Bone marrow (tissue), 2 donors: ENCODE measurements at places on chromosomes 4 and X.
A peak's percentile ranks its signal among the peaks of the same experiment; 100 is the strongest.

DNA sequence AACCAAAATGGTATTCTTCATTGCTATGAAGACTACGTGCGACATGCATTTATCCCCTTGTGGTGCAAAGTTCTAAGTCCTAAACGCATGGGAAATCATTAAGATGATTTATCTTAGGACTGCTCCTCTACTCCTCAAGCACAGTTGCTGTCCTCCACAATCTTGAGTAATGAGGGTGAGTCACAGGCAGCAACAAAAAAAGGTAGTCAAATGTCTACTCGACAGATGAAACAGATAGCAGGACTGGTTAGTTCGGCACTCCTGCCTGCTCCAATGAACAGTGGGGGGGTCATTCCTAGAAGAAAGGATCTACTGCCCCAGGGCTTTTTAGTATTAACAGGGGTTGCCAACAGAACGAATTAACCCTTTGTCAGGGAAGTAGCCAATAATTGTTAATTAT lies 233.7 kb upstream of the FGF13 start:
- DNase-seq = no peak

GRCh38 chr4:95546221-95546620 lies 2.6 kb downstream of the UNC5C start:
- no peak for DNase-seq

DNA sequence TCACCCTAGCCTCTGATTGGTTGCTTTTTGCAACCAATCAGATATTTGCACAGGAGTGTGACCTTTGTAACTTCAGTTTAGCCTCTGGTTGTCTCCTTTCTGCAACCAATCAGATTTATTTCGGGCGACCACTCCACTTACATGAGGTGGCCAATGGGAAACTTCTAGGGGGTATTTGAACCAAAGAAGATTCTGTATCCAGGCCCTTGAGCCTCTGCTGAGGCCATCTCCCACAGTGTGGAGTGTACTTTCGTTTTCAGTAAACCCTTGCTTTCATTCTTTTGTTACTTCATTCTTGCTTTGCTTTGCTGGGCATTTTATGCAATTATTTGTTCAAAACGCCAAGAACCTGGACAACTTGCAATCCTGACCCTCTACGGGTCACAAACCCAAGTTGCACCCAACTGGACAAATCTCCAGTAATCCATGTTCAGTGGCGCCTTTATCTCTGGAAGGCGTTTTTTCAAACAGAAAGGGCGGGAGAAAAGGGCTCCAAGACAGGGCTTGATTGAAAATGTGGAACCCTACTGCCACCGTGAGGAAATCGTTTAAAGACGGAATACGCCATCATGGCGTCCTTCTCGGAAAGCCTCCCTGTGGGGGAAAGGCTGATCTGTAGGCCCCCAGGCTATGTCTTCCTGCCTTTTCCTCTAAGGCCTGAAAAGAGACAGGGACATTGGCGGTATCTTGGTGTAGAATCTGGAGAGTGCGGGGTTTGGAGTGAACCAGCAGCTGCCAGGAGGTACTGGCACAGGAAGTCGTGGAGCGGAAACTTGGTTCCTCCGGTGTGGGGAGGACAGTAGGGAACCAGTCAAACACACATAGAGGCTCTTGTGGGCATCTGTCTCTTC lies 184.6 kb downstream of the OR13H1 start:
- no peak for DNase-seq

DNA sequence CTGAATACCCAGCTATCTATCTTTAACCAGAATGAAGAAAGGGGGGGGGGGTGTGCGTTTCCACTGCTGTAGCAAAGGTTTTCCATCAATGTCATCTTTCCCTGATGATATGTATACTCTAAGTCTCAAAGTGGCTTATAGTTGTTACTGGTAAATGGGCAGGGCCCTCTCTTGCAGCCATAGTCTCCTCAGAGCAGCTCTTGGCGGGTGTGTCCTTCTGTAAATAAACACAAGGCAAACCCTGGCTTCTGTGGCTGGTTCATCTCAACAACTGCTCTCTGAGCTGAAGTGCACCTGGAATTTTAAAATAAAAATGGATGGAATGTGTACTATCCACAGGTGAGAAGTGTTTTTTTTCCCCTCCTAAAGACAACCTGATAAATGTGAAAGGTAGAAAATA lies 57.5 kb upstream of the SCML1 start:
- no peak for DNase-seq

GRCh38 chrX:98607739-98608138 lies 1724.0 kb downstream of the RPA4 start:
- DNase-seq = no peak

DNA sequence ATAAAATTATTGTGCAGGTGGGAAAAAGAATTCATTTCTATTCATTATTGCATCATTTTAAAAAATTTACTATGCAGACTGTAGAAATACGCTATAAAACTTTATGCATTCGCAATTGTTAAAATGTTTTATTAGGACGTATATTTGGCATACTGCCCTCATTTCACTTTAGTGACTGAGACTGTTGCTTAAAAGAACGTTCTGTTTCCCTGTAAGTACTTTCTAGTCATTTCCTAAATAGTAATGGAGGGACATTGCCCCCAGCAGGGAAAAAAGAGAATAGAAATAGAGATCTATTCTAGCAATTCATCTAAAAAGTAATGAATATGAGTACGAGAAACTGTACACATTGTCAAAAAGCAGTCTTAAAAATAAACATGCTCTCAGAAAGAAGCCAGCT lies 1295.8 kb upstream of the TENM3 start:
- no peak for DNase-seq

- DNase-seq = no peak
Measured at GRCh38 chrX:148574237-148574973, 74.0 kb downstream of the AFF2 start.

- no peak for DNase-seq
Measured at GRCh38 chrX:104749951-104750610, 184.1 kb downstream of the IL1RAPL2 start.

GRCh38 chrX:9164086-9164485 lies 130.2 kb upstream of the FAM9B start:
- no peak for DNase-seq

- DNase-seq = peak; percentile 16
Measured at GRCh38 chr4:168183717-168184571, 91.6 kb downstream of the ANXA10 start.

GRCh38 chrX:107718156-107718621 lies 57.4 kb downstream of the TSC22D3 start:
- peak; percentile 53 for DNase-seq

GRCh38 chr4:41375561-41375960 lies 118.8 kb downstream of the UCHL1 start:
- no peak for DNase-seq

DNA sequence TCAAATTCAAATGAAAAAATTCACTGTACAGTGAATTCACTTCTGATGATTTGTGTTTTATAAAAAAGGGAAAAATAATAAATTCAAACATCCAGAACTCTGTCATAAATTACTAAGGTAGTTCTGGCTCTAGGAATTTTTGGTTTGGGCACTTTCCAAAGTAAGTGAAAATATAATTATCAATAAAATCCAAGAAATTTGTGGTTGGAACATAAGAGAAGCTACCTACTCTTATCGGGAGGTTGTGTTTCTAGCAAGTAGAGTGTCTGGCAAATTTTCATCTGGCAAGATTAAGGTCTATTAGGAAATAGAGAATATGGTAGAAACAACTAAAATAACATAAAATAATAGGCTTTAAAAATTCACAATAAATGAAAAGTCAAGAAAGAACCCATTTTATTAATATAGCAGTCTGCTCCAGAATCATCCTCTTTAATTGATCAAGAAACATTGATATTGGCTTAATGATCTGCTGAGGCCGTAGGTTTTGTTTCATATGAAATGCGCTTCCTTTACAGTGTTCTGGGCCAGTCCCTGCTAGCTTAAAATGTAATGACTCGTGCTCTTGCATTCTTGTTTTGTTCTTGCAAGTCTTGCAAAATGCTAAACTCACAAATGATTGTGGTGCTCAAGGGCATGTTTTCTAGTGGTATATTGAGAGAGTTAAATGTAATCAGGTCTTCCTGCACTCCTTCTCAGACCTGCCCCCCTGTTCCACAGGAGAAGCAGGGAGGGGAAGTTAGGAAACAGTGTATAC lies 331.4 kb downstream of the RAPGEF2 start:
- DNase-seq = no peak

- no peak for DNase-seq
Measured at GRCh38 chr4:153522802-153523094, 56.6 kb downstream of the TMEM131L start.

DNA sequence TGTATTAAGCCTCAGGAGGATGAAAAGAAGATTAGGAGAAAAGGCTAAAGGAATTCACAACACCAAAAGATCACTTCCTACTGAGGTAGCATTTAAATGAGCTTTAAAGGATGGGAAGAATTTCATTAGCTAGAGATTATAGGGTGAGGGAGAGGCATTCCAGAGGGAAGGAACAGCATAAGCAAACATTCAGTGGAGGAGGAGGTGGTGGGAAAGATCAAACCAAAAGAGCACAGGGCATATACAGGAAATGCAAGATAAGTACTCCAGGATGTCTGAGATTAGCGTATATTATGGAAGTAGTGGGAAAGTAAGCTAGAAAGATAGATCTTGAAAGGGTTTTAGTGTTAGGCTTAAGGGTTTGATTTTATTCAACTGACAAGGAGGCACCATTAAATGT lies 84.8 kb downstream of the COL4A6 start:
- no peak for DNase-seq

DNA sequence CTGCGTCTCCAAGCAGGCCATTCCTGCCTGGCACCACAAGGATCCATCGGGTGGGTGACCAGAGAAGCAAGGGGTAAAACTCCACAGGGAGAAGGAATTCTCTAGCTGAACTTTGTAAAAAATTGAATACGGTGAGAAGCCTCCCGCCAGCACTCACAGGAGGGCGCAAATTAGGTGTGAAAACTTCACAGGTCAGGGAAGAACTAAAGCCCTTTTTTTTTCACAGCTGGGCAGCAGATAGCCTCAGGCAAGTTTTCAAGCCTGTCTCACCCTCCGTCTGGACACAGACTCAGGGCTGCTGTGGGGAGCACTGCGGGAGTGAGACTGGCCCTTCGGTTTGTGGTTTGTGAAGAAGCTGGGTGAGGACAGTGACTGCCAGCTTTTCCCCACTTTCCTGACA lies 224.1 kb upstream of the FGF16 start:
- no peak for DNase-seq

DNA sequence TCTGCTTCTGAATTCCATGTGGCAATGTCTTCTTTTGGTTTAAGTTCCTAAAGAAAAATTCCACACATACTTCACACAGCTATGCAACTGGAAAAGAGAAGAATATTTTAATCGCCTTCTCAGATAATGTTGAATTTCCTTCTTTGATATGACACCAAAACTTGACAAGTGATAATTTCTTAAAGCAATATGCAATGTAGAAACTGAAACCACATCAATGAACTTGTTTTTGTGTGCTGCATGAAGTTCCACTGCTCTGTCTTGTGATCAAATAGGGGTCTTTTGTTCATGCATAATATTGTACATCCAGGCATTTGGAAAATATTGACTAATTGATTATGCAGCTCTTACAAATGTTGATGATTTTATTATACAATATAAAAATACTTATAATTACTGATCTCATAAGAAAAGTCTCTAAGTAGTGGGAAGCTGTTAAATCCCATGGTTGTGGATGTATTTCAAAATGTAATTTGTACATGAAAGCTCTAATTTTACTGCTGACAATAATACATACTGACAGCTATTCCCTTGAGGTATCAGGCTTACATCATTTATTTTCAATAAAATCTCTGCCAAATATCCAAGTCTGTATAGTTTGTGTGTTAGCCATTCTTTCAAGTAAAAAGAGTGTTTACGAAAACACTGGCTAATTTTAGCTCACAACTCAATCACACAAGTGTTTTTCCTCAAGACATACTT lies 56.5 kb downstream of the AGA start:
- DNase-seq = no peak

- no peak for DNase-seq
Measured at GRCh38 chr4:184370711-184371389, 103.5 kb downstream of the IRF2 start.

GRCh38 chr4:6647582-6648230 lies 7.2 kb downstream of the MRFAP1 start:
- DNase-seq = no peak

- DNase-seq = no peak
Measured at GRCh38 chr4:143186212-143186611, 1.5 kb downstream of the USP38 start.

- no peak for DNase-seq
Measured at GRCh38 chr4:73103799-73104503, 34.4 kb upstream of the COX18 start.

GRCh38 chrX:4706961-4707360 lies 993.5 kb upstream of the PRKX start:
- DNase-seq = no peak

- no peak for DNase-seq
Measured at GRCh38 chr4:38872620-38873019, 5.0 kb downstream of the FAM114A1 start.
